CMK (cell line): ENCODE measurements at places on chromosomes 4 and X.

GRCh38 chr4:156983366-156983765 lies 11.8 kb upstream of the PDGFC start:
- no peak for DNase-seq

- DNase-seq, result no peak
These were observed 8.2 kb downstream of the NAA11 start for GRCh38 chr4:79317711-79318110.

DNA sequence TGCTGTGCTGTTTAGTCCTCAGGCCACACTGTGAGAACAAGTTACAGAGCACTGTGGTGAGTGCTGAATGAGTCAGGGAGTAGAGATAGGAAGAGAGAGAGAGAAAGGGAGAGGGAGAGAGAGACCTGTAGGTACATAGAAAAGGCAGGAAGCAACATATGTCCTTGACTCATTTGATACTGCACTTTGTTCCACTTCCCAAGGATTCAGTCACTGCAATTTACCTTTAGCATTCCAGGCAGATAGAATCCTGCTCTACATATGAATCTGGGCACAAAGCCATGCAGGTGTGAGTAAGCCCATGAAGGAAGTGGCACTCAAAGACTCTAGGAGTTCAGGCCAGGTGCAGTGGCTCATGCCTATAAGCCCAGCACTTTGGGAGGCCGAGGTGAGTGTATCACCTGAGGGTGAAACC lies 1.0 kb upstream of the DAPP1 start:
- no peak for DNase-seq

DNA sequence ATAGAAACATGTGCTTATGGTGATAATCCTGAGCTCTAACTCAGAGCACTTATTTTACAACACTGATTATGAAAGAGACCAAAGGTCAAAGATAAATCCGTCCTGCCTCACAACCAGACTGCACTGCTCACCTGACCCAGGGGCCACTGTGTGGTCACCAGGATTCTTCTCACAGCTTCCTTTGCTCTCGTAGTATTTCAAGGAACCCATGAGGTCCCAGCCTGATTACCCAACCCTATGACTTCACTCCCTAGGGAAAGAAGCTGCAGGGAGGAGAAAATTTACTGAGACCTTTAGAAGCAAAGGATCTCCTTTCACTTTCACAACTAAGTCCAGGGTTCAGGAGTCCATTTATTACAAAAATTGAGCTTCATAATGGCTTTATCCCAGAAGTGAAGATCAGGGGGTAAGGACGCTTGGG lies 9.6 kb downstream of the SLC25A5 start:
- no peak for DNase-seq

GRCh38 chrX:13147733-13148132 lies 103.3 kb upstream of the FAM9C start:
- DNase-seq, result no peak

DNA sequence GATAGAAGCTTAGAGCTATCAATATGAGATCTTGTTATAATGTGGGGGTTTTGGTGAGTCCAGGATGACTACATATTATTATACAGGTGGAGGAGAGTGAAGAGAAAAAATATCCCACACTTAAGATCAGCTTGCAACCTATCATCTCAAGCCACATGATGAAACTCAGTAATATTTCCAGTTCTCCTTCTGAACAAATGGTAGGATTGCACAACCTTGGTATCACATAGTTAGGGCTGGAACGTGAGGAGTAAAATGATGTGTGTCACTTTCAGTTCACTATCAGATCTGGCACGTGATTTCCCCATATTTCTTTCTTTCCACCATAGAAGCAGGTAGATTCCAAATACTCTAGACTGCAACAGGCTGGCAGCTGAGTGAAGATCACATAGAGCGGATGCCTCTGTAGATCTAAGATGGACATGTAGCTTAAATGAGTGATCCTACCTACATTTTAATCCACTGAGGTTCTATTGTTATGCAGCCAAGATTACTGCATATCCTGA lies 150.6 kb upstream of the ANKRD50 start:
- DNase-seq, result no peak

GRCh38 chr4:152278172-152278504 lies 257.8 kb downstream of the FBXW7 start:
- DNase-seq, result no peak

- no peak for DNase-seq
These were observed 118.2 kb downstream of the PHEX start for GRCh38 chrX:22150371-22150770.

GRCh38 chr4:147732518-147733235 lies 789 bp downstream of the ARHGAP10 start:
- no peak for DNase-seq

- no peak for DNase-seq
These were observed 21.2 kb downstream of the NKX3-2 start for GRCh38 chr4:13523105-13523477.

GRCh38 chr4:170420255-170420693 lies 330.5 kb upstream of the AADAT start:
- DNase-seq, result peak; percentile 94

GRCh38 chr4:39937683-39938268 lies 39.9 kb downstream of the PDS5A start:
- no peak for DNase-seq

GRCh38 chr4:153782581-153782980 lies 6.3 kb downstream of the SFRP2 start:
- no peak for DNase-seq

DNA sequence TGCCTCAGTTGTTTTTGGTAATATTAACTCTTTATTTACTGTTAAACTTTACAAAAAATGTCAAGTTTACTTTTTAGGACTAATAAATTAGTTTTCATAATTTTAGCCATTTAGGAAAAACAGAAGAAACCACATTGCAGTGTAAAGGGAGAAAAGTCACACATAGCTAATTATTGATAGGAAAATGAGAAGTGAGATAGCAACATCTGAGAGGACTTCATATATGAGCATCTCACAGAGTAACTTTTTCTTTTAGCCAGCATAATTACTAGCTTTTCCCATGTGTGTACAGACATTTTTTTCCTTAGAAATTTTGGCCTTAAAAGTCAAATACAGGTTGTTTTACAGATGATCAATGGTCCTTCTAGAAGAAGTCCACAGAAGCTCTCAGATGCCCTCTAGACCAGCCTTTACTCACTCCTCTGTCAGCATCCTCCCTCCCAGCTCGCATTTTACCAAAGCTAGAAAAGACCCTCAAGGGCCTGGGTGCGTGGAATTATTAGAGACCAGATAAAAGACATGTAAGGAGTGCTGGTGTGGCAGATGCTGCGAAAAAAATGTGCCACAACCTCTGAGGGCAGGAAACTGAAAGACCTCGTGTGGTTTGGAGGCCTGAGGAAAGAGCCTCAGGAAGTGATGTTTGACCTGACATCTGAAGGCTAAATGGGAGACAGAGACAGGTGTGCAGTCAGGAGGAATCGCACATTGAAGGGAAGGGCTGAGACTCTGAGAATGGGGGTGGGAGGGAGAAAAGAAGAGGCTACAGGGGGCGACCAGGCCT lies 156.9 kb downstream of the CBR4 start:
- DNase-seq, result no peak

- no peak for DNase-seq
These were observed 50.4 kb downstream of the PDK3 start for GRCh38 chrX:24515447-24515846.

GRCh38 chrX:119411959-119412358 lies 12.8 kb downstream of the SLC25A43 start:
- no peak for DNase-seq

GRCh38 chrX:139803224-139803623 lies 95.3 kb upstream of the MCF2 start:
- no peak for DNase-seq

DNA sequence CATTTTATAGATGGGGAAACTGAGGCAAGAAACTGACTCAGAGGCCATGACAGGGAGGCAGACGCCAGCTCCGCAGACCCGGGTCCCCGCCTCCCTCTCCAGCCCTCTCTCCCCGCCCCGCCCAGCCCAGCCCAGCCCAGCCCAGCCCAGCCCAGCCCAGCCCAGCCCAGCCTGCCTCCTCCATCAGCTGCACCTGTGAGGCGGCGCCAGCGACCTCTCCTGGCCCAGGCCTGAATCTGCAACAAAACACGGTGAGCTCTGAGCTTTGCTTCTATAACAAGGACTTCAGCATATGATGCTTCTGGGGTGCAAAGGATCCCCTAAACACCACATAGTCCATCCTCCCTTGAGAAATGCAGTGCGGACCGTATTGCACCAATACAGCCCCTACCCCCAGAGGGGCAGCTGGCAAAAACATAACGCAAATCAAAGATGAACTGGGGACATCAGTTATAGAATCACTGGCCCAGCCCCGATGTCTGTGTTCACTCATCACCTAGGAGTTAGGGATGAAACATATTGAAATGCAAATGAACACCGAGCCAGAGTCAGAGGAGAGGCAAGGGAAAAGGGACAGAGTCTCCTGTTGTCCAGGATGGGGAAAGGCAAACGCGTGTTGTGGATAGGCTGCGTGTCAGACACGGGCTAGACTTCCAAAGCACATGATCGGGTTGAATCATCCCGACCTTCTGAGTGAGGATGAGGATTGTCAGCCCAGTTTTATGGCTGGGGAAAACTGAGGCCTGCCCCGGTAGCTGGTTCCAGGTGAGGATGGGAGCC lies 216.1 kb upstream of the PSAPL1 start:
- no peak for DNase-seq

- no peak for DNase-seq
These were observed 720 bp downstream of the RPL10 start for GRCh38 chrX:154398668-154399526.

GRCh38 chr4:71663780-71664179 lies 120.1 kb downstream of the GC start:
- no peak for DNase-seq

DNA sequence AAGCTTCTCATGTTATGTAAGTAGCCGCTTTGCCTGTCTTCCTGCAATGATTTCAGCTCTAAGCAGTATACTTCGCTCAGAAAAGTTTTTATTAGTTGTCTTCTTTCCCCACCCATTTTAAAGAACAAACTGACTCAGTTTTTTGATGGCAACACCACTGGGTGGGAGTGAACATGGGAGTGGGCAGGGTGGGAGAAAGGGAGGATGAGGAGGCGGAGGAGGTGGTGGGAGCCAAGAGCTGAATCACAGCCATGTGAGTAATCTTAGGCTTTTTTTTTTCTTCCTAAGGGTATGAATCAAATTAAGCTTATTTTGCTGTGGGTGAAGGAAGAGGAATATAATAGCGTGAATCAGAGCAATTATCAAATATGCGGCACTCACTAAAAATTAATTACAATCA lies 574.3 kb upstream of the DIPK2B start:
- DNase-seq, result no peak

GRCh38 chrX:3516051-3516541 lies 169.6 kb upstream of the MXRA5 start:
- DNase-seq, result no peak

GRCh38 chr4:15349531-15349935 lies 78.3 kb upstream of the C1QTNF7 start:
- no peak for DNase-seq

GRCh38 chr4:78168029-78168428 lies 110.9 kb downstream of the FRAS1 start:
- DNase-seq, result no peak

- DNase-seq, result peak; percentile 12
These were observed 56.3 kb downstream of the ZAR1 start for GRCh38 chr4:48546336-48546735.

DNA sequence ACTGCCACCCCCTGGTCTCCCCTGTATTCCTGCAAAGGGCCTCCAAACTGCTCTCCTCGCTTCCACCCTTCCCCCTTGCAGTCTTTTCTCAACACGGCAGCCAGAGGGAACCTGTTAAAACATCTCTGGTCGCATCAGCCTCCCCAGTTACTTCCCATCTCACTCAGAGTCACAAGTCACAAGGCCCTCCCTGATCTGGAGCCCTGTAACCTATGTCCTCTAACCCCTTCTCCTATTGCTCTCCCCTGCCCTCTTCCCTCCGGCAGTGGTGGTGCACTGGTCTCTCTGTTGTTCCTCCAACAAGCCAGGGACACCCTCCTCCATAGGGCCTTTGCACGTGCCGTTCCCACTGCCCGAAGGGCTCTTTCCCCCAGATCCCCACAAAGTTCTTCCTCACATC lies 73.2 kb downstream of the SH3KBP1 start:
- no peak for DNase-seq

- no peak for DNase-seq
These were observed 56.1 kb downstream of the INTS12 start for GRCh38 chr4:105652286-105652888.

DNA sequence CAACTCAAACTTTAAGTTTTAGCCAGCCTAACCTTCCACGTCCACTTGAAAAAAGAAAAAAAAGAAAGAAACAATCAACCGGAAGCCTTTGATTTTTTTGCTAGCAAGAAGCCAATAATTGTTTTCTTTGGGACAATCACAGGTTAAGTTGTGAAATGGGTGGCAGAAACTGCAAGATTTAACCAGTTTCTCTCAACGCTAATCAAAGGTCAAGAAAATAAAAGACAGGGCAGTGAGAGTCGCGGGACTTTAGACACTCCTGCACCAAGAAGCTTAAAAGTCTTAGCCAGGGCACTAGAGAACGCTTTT lies 1.0 kb downstream of the ACSL1 start:
- DNase-seq, result no peak

- no peak for DNase-seq
These were observed 210.5 kb upstream of the KIT start for GRCh38 chr4:54447304-54447703.

DNA sequence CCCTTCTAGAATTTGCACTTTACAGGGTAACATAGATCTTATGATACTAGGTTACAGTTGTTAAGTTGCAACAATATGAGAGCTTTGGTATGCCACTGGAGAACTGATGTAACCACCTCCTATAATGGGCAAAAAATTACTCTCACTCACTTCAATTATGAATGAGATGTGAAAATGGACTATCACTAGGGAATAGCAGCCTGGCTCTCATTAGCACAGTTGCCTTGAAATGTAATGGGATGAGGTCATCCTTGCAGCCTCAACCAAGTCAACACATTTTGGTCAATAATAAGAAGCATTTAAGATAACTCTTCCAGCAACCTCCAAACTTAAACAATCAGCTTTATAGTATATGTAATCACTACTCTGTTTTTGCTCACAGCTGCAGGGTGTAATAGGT lies 69.4 kb downstream of the TBC1D9 start:
- no peak for DNase-seq

DNA sequence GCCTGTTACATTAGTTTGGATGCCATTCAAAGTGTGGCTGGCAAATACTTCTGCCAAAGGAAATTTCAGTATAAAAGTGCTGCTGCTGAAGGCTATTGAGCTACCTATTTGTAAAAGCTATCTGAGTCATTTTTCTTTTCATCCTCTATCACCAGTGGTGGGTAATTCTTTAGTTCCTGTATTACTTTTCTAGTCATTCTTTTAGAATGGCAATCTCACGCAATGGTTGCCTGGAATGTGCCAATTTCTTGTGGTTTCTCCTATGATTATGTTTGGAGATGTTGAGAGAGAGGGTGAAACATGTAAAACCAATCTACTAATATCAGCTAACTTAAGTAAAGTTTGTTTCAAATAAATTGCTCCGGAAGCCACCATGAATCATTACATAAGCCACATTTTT lies 685.0 kb downstream of the RAPGEF2 start:
- no peak for DNase-seq

- no peak for DNase-seq
These were observed 35.3 kb downstream of the RBPJ start for GRCh38 chr4:26356081-26356501.
